Astrocyte of the hippocampus (primary cell): ENCODE measurements at places on chromosomes 1 and 21.

DNA sequence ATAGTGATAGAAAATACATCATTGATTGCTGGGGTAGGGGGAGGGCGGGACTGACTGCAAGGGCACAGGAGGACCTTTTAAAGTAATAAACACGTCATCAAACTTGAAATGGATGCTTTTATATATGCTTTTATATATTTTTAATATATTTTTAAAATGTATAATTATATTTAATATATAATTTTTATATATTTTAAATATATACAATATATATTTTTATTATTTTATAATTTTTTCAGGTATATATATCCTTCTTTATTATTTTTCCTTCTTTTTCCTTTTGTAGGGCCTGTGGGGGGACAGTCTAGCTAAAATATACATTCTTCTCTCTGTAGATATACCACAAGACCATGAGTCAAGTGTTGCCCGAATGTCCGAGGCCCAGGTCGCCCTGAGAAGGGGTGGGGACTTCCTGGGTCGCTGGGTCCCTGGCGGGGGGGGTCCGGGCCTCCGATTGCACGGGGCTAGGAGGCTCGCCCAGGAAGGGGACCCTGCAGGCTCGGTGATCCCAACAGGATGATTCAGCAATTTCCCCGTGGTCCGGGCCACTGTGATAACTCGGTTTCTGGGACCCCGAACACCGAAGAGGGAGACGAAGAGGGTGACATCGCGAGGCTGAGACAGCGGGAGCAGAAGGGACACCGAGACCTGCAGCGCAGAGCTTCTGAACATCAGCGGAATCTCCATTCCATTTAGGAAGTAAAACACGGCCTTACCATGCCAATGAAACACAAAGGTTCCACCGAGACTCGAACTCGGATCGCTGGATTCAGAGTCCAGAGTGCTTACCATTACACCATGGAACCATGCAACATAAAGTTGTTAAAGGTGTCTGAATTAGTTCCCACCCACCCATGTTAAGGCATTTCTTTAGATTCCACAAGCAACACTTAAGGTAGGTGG, 112.5 kb upstream of the NBPF11 start:
- DNase-seq: peak; percentile 64

DNA sequence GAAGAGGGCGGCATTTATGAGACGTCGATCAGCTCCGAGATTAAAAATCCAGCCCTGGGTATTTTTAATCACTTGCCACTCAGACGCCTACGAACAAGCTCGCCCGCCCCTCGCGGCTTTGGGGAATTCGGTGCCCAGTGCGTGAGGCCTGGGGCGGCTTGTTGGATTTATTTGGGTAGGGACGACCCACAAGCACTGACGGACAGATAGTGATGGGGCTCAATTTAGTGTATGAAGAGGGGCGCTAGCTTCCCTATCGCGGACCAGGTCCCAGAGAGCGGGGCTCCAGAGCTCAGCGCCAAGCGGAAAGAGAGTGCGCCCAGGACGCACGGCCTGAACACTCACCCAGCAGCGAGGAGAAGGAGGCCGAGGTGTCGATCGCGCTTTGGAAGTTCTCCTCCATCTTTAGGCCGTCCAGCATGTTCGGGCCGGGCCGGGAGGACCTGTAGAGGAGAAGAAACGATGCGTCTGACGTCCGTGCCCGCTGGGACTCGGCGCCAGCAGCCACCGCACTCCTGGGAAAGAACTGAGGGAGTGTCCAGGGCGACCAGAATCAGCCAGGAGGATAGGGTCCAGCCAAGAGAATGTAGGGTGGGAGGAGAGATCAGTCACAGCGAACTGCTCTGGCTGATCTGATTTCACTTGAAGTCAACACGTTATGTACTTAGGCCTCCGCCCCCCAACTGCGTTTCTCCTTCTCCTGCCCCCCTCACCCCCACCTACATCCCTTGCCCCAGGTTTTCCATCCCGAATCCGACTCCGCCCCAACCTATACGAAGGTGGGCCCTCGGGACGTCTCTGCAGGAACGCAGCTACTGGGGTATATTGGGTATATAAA, 1.2 kb downstream of the LMX1A start:
- no peak for DNase-seq

DNA sequence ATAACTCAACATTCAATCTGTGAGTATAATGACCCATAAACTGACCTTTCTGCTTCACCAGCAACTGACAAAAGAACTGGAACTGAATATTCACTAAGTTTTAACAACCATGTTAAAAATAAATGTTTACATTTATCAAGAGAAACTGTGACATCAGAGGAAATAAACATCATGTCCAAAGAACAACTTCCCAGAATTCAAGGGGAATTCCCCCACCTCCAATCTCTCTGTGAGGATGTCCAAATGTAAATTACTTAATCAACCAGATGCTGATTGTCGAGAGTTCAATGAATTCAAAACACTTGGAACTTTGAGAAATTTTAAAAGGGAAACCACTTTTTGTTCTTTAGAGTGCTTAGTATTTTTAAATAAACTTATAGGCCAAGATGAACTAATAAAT, 365.6 kb upstream of the ADGRL2 start:
- DNase-seq: no peak

- DNase-seq: no peak
Observed at GRCh38 chr1:81617308-81617967, 183.3 kb upstream of the ADGRL2 start.

DNA sequence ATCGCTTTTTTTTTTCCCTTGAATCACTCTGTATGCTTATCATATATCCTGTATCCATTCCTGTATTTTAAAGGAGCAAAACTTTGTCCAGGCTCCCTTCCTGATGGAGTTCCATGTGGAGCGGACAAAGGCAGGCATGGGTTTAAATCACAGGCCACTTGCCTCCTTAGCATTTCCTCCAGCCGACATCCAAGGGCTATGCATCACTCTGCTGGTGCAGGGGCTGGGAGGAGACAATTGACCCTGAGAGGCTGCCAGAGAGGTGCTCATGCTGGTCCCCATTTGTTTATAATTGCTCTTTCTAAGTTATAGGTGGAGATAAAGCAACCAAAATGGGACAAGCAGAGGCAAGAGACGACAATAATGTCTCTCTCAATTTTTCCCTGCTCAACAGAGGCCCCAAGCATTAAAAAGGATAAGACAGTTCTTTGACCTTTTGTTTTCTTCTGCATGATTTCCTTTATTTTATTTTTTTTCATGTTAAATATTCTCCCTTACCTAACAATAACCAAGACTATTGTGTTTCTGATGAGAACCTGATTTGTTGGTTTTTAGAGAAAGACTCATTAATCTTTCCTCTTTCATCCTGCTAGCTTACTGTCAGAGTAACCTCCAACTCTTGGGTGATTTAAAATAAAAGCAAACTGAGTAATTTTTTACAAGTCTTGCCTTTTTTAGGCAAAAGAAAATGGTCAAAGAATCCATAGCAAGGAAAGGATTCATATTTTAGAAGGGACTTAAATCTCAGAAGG, 353.7 kb downstream of the ADGRL2 start:
- DNase-seq: no peak

GRCh38 chr21:33063375-33063883, 6.5 kb upstream of the OLIG1 start:
- DNase-seq: no peak
